Psoas muscle (tissue), 8 donors: ENCODE measurements at places on chromosomes 6 and 20. TPM values are rescaled to one million over a fixed set of nuclear protein-coding genes. Genes with fewer than 3 reads are reported as not detected.

IP6K3 gene
- 175 TPM for polyA plus RNA-seq

IMPG1 gene
- not detected for polyA plus RNA-seq

KIFC1 gene
- polyA plus RNA-seq = 0.19 TPM

IL17F gene
- not detected for polyA plus RNA-seq

POU5F1 gene
- 0.52 TPM for polyA plus RNA-seq

TFAP2D gene
- polyA plus RNA-seq = not detected

C4B gene
- polyA plus RNA-seq = 2.7 TPM

NR2E1 gene
- 0.01 TPM for polyA plus RNA-seq

FAM83D gene
- not detected for polyA plus RNA-seq

SLC22A1 gene
- polyA plus RNA-seq = 0.23 TPM

RAB23 gene
- 4.3 TPM for polyA plus RNA-seq

DDX27 gene
- polyA plus RNA-seq = 41.4 TPM

MLN gene
- polyA plus RNA-seq = not detected

PDYN gene
- polyA plus RNA-seq = not detected

C20orf141 gene
- not detected for polyA plus RNA-seq

RFX6 gene
- not detected for polyA plus RNA-seq

TMEM200A gene
- 0.05 TPM for polyA plus RNA-seq

MAS1 gene
- not detected for polyA plus RNA-seq

TMEM244 gene
- not detected for polyA plus RNA-seq

SGK2 gene
- 0.16 TPM for polyA plus RNA-seq

BPIFB4 gene
- polyA plus RNA-seq = not detected

SPTLC3 gene
- polyA plus RNA-seq = 0.14 TPM

GMPR gene
- 235 TPM for polyA plus RNA-seq

SLC26A8 gene
- not detected for polyA plus RNA-seq

KIF6 gene
- polyA plus RNA-seq = 0.03 TPM

INSM1 gene
- polyA plus RNA-seq = not detected

PBOV1 gene
- polyA plus RNA-seq = not detected

COL9A3 gene
- polyA plus RNA-seq = 0.51 TPM

SLC25A27 gene
- polyA plus RNA-seq = 2.2 TPM

FGD2 gene
- polyA plus RNA-seq = 0.75 TPM

RGS17 gene
- polyA plus RNA-seq = not detected

DDX43 gene
- polyA plus RNA-seq = 0.10 TPM

WFDC5 gene
- not detected for polyA plus RNA-seq

DACT2 gene
- polyA plus RNA-seq = not detected

PPP1R14C gene
- polyA plus RNA-seq = 41.2 TPM

CLPSL2 gene
- not detected for polyA plus RNA-seq

PLA2G7 gene
- polyA plus RNA-seq = 0.03 TPM

SEL1L2 gene
- 0.43 TPM for polyA plus RNA-seq

ASIP gene
- polyA plus RNA-seq = 0.68 TPM

SLC22A2 gene
- polyA plus RNA-seq = not detected

KCNG1 gene
- polyA plus RNA-seq = 0.03 TPM

MICA gene
- polyA plus RNA-seq = 4.1 TPM

RAD21L1 gene
- polyA plus RNA-seq = not detected

CENPW gene
- polyA plus RNA-seq = 31.1 TPM

EMILIN3 gene
- polyA plus RNA-seq = 1.5 TPM

OOEP gene
- 0.15 TPM for polyA plus RNA-seq

TP53TG5 gene
- polyA plus RNA-seq = 0.16 TPM

PTCRA gene
- not detected for polyA plus RNA-seq

CST7 gene
- 0.31 TPM for polyA plus RNA-seq

RWDD2A gene
- polyA plus RNA-seq = 2.0 TPM

NDUFAF4 gene
- polyA plus RNA-seq = 130 TPM

LTB gene
- polyA plus RNA-seq = 0.17 TPM

COL21A1 gene
- polyA plus RNA-seq = 0.27 TPM

ATAT1 gene
- 1.9 TPM for polyA plus RNA-seq
